Stimulated activated CD8-positive, alpha-beta memory T cell treated with anti-CD3 and anti-CD28 coated beads, Interleukin-4, amount 100 ng/mL, for 48 hours (primary cell): ENCODE measurements at places on chromosomes 1 and 21.

GRCh38 chr1:246775531-246776385, 51.5 kb downstream of the SCCPDH start:
- no peak for DNase-seq

DNA sequence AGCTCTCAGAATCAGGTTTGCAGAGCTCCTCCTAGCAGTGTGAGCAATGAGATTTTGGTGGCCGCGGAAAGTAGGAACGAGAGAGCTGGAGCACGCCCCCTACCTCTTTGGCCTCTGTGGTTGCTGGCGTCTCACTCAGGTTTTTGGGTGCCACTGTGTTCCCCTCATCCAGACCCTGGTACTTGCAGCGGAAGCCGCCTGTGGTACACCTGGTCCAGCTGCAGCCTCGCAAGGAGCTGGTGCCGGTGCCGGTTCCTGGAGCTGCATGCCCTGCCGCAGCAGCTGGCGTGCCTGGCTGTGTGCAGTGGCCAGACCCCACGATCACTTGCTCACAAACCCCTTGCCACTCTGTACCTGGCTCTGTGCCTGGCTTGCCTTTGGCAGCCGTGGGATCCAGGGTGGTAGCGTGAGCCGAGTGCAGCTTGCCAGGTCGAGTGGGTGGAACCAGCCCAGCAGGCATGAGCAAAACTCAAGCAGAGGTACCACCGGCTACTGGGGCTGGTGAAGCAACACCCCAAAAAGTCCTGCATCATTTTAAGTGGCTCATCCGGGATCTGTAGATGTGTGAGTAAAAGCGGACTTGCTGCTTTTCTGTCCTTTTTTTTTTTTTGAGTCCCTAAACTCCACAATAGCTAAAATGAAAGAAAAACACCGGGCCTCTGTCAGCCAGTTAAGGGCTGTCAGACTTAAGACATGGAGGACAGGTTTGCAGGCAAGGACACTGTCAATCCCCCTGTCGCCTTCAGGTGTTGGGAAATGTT, 844.9 kb downstream of the KCNT2 start:
- DNase-seq: no peak

DNA sequence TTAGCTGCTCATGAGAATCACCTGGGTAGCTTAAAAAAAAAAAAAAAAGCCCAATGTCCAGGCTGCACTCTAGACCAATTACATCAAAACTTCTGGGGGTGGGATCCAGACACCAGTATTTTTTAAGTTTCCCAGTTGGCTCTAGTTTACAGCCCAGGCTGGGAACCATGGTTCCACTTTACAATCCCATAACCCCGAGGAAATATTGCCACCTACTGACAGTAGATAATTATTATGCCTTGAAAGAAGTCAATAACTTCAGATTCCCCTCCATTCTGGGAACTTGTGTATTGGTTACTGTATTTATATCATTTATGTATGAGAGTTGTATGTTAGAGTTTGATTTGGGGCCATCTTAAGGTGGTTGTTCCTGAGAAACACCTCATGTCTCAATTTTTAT, 100.2 kb downstream of the SPATA46 start:
- no peak for DNase-seq

DNA sequence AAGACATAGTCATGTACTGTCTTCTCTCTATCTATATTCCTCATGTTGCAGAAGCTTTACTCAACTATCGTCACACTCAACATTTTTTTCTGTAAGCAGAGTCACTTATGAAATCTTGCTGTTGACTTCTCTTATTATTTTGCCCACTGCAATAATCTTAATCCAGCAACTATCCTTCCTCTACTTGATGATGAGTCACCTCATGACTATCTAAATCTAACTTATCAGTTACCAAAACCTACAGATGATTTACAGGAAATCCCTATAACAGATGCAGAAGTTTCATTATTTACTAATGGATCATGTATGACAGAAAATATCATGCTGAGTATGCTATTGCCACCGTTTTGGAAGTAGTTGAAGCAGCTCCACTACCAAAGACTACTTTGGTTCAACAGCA, 378.9 kb downstream of the DUSP10 start:
- DNase-seq: no peak

- DNase-seq: no peak
Observed at GRCh38 chr1:112446411-112446810, 50.4 kb downstream of the CTTNBP2NL start.

DNA sequence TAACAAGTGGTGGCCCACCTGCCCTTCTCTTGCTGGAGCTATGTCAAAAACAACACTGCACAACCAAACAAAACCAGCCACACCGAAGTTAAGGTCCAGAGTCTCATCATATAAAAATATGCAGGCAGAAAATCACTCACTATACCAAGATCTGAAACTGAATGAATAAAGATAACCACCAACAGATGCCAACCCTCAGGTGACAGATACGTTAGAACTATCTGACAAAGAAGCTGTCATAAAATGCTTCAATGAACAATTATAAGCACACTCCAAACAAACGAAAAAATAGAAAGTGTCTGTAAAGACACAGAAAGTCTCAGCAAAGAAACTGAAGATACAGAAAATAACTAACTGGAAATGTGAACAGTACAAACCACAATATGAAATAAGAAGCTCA, 14.0 kb downstream of the ZNF496 start:
- DNase-seq: no peak

DNA sequence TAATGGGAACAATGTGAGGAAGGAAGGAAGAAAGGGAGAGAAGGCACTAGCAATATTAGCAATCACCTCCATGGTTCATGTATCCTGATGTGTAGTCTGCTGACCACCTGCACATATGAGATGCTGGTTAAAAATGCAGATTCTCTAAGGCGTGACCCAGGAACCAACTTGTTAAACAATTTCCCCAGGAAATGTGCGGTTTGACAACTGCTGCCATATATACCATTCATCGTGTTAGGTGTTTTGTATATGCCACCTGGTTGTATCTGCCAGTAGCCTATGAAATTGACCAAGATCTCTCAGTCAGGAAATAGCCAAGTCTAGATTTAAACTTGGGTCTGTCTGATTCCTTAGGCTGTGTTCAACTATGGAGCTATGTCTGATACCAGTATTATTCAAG, 4.1 kb downstream of the SEMA4A start:
- no peak for DNase-seq

- DNase-seq: no peak
Observed at GRCh38 chr1:94117259-94117851, 3.6 kb downstream of the ABCA4 start.

DNA sequence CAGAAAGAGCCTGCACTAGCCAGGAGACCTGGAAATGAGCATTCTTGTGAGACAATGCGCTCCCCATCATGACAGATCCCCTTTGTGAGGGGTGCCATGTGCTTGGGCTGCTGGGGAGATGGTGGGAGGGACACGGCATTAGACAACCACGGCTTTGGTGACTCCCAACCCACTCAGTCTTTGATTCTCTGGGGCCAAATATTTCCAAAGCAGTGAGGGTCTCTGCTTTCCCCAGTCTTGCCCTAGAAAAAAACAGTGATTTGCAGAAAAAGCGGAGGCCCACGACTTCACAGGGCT, 10.2 kb downstream of the SLC45A3 start:
- DNase-seq: no peak

DNA sequence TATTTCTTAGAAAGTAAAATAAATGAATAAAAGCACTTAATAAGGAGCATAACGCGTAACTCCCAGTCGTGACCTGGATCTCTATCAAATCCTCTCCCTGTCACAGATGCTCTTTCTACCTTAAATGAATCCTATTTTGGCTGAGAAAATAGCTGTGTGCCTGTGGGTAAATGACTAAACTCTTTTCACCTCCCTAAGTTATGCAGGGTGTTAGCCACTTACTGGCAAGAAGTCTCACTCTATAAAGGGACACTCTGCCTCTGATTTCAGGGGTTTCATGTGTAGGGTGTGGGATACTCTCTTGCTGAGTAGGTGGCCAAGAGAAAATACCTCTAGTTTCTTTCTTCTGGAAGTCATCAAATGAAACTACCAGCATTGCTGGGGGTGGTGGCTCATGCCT, 24.3 kb upstream of the PPP1R15B start:
- no peak for DNase-seq

DNA sequence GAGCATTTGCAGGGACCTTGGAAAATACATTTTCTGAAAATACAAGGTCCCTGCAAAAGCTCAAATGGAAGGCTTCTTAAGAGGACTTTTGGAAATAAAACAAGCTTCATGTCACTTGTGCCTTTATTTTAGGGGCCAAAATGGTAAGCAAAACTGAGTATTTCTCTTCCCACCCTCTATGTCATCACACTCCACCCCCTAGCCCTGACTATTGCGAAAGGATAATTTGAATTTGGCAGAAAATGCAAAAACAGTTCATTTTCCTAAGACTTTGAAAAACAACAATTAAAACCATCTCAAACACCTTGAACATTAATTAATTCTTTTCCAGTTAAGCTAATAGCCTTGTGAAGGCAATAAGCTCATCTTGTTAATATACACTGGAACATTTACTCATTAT, 201.7 kb downstream of the TM2D1 start:
- no peak for DNase-seq

GRCh38 chr1:172894349-172895049, 156.2 kb downstream of the TNFSF18 start:
- no peak for DNase-seq

GRCh38 chr1:152759453-152760173, 1.8 kb downstream of the KPRP start:
- no peak for DNase-seq

- DNase-seq: no peak
Observed at GRCh38 chr1:32335535-32335789, 571 bp downstream of the MARCKSL1 start.

GRCh38 chr1:229226796-229227195, 44.1 kb upstream of the RAB4A start:
- no peak for DNase-seq

- DNase-seq: no peak
Observed at GRCh38 chr1:218869276-218869675, 304.4 kb upstream of the LYPLAL1 start.

DNA sequence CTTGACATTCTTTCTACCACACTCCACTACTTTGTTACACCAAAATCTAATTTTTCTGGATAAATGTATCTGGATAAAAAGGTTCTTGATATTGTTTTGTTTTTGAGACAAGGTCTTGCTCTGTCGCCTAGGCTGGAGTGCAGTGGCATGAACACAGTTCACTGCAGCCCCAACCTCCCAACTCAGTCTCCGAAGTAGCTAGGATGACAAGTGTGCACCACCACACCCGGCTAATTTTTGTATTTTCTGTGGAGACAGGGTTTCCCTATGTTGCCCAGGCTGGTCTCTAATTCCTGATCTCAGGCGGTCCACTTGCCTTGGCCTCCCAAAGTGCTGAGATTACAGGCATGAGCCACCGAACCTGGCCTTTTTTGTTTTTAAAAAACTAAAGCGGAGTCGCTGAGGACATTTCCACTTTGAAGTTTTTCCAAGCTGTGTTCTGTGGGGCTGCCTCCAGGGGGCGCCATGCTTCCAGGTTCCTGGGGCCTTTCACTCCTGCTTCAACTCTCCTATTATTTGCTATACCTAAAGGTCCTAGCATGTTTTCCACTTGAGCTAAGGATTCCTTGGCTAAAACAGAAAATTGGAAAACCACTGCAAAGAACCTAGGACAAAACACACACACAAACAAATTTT, 14.1 kb upstream of the NCMAP start:
- peak; percentile 68 for DNase-seq

DNA sequence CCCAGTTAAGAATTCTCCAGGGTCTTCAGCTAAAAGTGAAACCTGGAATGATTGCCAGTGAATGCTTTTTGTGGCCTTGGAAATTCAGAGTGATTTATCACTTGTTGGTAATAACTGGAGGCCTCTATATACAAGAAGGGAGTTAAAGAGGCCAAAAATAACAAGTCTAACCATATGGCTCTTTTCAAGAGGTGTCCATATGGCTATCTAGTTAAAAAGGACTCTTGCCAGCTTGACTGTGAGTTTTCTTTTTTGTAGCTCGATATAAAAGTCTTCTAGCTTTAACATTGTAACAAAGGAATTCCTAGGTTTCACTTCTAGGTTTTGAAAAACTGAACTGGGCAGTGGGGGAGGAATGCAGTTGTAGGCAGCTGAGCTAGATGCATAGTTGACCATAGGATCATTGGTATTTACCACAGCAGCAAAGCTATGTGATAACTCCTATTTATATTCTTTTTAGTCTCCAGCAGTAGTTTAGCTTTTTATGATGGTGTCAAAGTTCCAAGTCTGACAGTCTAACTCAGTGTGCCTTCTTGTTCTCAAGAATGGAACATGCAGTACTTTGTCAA, 44.4 kb downstream of the CACHD1 start:
- no peak for DNase-seq

DNA sequence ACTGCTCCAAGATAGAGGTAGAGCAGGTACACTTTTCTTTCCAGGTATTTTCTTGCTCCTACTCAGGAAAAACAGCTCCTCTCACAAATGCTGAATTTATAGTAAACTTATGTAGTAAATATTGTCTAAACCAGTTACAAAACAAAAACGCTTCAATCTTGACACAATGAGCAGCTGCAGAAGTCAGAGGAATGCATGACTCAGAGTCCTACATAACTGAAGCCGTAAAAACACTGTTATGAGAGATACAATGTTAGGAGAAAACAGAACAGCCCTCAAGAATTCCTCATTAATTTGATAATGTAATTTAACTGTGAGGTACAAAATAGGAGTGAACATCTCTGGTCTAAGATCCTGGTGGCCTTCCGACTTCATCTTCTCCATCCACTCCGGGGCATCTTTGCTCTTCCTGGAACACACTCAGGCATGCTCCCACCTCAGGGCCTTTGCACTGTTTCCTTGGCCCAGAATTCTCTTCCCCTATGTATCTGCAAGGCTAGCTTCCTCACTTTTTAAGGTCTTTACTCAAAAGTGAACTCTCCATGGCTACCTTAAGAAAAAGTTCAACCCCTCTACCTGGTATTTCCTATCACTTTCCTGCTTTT, 138.5 kb downstream of the SLC45A1 start:
- DNase-seq: no peak

- DNase-seq: no peak
Observed at GRCh38 chr1:111585447-111586086, 34.0 kb upstream of the RAP1A start.

- DNase-seq: no peak
Observed at GRCh38 chr1:119375366-119375765, 6.8 kb downstream of the HAO2 start.

- DNase-seq: no peak
Observed at GRCh38 chr1:234745276-234745675, 135.3 kb upstream of the IRF2BP2 start.

- DNase-seq: no peak
Observed at GRCh38 chr1:247296599-247297180, 35.0 kb downstream of the ZNF496 start.

GRCh38 chr1:228809621-228810394, 74.5 kb downstream of the RHOU start:
- DNase-seq: no peak

- DNase-seq: no peak
Observed at GRCh38 chr1:71074681-71075080, 6.2 kb downstream of the ZRANB2 start.

GRCh38 chr1:51301152-51301843, 29.1 kb downstream of the TTC39A start:
- DNase-seq: no peak

- no peak for DNase-seq
Observed at GRCh38 chr1:229339520-229339919, 3.3 kb downstream of the CCSAP start.

GRCh38 chr1:13865851-13866250, 165.9 kb downstream of the PRDM2 start:
- no peak for DNase-seq

GRCh38 chr1:93672477-93673162, 9.0 kb downstream of the BCAR3 start:
- DNase-seq: no peak
